ENCODE measurements at places on chromosomes 6 and 20.

GRCh38 chr6:130466748-130467061 is 100.9 kb downstream of the TMEM200A start:
- no peak for DNase-seq

DNA sequence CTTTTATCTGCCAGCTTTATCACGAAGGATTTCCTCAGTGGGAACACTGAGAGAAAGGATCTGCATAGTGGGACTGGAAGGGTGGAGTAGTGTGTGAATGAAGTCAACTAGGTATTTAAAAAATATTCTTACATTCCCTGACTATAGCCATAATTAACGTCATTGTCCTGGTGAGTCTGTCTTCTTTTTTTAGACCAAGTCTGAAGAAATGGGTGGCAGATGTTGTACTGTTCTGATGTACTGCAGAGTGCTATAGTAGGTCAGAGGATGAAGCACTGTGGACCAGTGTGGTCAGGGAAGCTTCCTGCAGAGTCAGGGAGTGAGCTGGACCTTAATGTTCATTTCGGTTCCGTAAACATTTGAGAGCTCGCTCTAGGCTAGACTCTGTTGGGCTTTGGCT is 11.9 kb downstream of the TULP4 start:
- DNase-seq: no peak

- DNase-seq: no peak
These were observed 69.0 kb downstream of the DTNBP1 start for GRCh38 chr6:15593798-15594197.

- DNase-seq: no peak
These were observed 313.2 kb downstream of the HIVEP2 start for GRCh38 chr6:142631517-142632385.

GRCh38 chr6:52543262-52543661 is 33.6 kb downstream of the TRAM2 start:
- DNase-seq: no peak

DNA sequence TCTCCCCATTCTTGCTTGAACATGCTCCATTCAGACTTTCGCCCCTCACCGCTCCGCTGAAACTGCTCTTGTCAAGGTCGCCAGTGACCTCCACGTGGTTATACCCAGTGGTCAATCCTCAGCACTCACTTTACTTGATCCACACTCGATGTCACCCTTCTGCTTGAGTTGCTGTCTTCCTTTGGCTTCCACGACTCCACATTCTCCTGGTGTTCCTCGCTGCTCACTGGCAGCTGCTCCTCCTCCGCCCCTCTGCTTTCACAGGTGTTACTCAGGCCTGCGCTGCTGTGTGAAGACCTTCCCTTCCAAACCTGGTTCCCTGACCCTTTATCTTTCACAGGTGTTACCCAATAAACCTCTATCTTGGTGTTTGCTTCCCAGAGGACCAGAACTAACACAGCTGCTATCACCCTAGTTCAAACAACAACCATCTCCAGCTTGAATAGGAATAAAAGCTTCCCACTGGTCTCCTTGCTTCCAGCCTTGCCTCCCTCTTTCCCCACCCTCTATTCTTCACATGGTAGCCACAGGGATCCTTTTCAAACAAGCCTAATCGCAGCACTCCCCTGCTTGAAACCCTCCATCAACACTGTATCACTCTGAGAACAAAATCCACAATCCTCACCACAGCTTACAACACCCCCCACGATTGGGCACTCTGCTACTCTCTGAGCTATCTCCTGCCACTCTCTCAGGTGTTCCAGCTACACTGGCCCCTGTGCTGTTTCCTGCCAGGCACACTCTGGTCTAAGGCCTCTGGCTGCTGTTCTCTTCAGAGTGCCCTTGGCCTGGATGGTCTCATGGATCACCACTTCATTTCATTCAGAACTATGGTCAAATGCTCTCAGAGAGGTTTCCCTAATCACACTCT is 10.7 kb downstream of the PPIL1 start:
- DNase-seq: no peak

DNA sequence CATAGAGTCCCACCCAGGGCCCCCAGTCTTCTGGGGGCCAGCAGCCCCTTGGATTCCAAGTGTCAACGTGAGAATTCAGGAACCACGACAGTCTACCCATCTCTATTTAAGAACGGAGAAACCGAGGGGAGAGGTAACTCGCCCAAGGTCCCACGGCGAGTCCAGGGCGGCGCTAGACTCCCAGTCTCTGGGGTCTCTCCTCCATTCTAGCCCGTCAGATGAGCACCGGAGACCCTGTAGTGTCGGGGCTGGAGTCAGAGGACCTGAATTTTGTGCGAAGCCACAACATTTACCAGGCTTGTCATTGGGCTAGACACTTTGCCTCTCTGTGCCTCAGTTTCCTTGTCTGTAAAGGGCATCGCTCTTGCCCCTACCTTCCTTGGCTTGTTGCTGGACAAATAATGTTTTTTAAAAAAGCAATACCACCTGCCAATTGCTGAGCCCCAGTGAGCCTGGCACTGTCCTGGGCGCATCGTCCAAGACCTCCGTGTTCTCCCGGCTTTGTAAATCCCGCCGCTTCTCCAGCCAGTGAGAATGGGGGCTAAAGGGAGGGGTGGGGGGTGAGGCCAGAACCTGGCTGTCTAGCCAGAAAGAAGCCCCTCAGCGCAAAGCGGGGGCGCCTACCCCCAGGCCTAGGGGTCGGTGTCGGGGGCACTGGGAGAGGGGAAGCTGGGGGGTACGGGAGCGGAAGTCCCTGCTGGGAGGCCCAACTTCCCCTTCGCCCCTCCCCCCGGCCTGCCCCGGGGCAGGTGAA is 91.7 kb downstream of the NCR2 start:
- no peak for DNase-seq

- DNase-seq: no peak
These were observed 12.5 kb upstream of the TMEM242 start for GRCh38 chr6:157335829-157336228.

GRCh38 chr6:39755231-39755630 is 30.0 kb upstream of the KIF6 start:
- DNase-seq: no peak

DNA sequence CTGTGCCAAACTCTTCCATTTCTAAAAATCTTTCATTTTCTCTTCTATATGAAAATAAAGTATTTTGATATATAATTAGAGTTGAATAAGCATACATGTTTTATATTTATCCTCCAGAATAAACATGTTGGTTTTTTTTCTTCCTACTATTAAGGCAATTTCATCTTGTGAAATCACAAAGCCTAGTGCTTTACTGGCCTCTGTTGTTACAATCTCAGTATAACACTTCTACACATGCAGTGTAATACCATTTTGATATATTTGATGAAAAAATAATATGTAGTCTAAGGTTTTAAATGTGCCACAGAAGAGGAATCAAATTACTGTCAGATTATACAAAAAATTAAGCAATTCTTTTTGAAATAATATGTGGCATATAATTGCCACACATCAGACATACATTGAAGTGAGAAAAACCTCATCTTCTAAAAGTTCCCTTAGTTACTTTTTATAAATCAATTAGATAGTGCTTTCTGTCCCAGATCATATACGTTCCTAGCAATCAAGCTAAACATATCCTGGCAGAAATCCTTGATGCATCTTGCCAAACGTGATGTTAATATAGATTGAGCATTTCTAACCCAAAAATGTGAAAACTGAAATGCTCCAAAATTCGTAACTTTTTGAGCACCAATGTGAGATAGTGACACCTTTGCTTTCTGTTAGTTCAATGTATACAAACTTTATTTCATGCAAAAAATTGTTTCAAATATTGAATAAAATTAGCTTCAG is 225.1 kb upstream of the MANEA start:
- DNase-seq: no peak

- DNase-seq: no peak
These were observed 120.7 kb downstream of the EDN3 start for GRCh38 chr20:59421089-59421488.

DNA sequence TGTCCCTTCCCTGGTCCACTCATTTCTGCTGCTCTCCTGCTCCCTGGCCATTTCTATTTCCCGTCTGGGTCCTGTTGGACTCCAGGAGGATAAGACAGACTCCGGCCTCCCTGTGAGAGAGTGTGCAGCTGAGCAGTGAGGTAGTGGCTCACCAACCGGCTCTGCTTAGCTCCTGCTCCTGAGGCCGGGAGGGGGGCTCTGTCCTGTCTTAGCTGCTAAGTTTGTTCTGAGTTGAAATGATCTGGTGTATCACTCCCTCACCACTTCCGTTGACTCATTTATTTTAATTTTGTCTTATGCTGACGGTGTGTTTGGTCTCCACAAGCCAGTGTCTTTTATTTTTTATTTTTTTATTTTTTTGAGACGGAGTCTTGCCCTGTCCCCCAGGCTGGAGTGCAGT is 148.5 kb upstream of the PDE10A start:
- no peak for DNase-seq

DNA sequence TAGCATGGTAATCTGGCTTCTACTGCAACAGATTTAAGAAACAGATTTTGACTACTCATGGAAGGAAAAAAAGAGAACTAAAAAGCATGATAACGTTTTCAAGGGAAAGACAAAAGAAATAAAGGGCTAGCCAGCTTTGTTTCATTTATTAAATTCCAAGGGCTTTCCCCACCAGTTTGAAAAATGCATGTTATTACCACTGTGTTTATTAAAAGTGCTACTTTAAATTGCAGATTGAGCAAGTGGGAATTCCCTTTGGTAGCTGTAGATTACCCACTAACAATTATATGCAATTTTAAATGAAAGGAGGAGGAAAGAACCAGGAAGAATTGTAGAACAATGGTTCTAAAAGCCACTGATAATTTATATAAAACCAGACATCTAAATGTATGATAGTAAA is 40.6 kb upstream of the NHSL1 start:
- DNase-seq: no peak
